Pancreas (tissue), 10 donors: ENCODE measurements at places on chromosomes 4 and X. TPM values are rescaled to one million over a fixed set of nuclear protein-coding genes. Genes with fewer than 3 reads are reported as not detected.

The TLL1 gene
- polyA plus RNA-seq, result 0.65 TPM

The CDKL2 gene
- polyA plus RNA-seq, result 0.23 TPM

The FAAH2 gene
- polyA plus RNA-seq, result 13.6 TPM

The SHROOM4 gene
- polyA plus RNA-seq, result 1.3 TPM

The GATA1 gene
- 0.12 TPM for polyA plus RNA-seq

The CFAP47 gene
- not detected for polyA plus RNA-seq

The NDST4 gene
- not detected for polyA plus RNA-seq

The LRAT gene
- 0.75 TPM for polyA plus RNA-seq

The TMSB15C gene
- 1.6 TPM for polyA plus RNA-seq

The TEX11 gene
- polyA plus RNA-seq, result 0.75 TPM

The MCF2 gene
- polyA plus RNA-seq, result 0.16 TPM

The SPATA18 gene
- 1.2 TPM for polyA plus RNA-seq

The DCAF8L2 gene
- not detected for polyA plus RNA-seq

The LNX1 gene
- polyA plus RNA-seq, result 6.1 TPM

The TBX22 gene
- polyA plus RNA-seq, result not detected

The SEPTIN11 gene
- polyA plus RNA-seq, result 13.6 TPM

The SLC7A11 gene
- 0.47 TPM for polyA plus RNA-seq
